ENCODE measurements at places on chromosomes 7 and 10.

GRCh38 chr10:50527442-50528043, 96.2 kb downstream of the SGMS1 start:
- DNase-seq: no peak

DNA sequence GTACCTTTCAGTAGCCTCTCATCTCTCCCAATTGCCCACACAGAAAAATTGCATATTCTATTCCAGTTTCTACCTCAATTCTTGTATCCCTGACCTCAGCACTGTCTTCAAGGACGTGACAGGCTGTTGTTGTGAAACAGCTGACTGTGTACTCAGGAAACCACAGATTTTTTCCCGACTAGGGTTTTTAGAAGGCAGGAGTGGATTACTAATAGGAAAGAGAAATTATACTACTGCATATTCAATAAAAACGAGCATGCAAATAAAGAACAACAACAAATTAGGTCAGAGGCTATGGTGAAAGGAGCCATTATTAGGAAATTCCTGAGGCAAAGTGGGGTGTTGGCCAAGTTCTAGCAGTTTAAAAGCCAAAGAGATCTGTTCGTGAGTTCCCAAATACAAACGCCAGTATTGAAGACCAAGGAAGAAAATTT, 93.4 kb downstream of the DOCK4 start:
- no peak for DNase-seq

DNA sequence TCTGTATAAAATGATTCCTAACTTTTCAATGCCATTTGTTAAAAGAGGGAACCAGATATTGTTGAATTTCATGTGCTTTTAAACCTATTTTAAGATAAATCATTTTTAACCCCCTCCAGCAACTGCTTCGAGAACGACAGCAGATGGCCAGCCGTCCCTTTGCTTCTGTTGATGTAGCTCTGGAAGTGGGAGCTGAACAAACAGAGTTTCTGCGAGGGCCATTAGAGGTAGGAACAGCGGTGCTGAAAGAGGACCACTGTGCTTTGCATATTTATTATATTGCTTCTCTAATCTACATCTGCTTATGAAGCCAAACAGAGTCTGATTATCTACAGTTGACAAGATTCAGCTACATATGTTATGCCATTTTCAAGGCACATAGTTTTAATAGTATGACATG, 545.9 kb downstream of the GFRA1 start:
- DNase-seq: no peak

GRCh38 chr10:74871595-74872382, 45.4 kb downstream of the KAT6B start:
- no peak for DNase-seq

GRCh38 chr10:79322616-79323543, 24.4 kb upstream of the PPIF start:
- DNase-seq: peak; percentile 70

DNA sequence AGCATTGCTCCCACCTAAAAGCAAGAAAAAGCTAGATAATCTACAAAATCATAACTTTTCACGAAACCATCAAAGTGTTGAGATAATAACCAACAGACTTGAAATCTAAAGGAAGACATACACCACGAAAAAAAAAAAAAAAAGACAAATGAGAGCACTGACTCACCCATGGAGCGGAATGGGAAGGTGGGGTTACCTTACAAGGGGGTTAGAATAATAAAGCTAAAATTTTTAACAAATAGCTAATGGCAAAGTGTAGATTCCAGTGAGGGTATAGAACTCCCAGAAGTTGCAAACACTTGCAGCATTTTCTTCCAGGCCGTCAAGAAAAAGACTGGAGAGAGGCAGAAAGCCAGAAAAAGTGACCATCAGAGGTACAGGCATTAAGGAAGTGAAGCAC, 27.2 kb downstream of the IPMK start:
- DNase-seq: no peak

DNA sequence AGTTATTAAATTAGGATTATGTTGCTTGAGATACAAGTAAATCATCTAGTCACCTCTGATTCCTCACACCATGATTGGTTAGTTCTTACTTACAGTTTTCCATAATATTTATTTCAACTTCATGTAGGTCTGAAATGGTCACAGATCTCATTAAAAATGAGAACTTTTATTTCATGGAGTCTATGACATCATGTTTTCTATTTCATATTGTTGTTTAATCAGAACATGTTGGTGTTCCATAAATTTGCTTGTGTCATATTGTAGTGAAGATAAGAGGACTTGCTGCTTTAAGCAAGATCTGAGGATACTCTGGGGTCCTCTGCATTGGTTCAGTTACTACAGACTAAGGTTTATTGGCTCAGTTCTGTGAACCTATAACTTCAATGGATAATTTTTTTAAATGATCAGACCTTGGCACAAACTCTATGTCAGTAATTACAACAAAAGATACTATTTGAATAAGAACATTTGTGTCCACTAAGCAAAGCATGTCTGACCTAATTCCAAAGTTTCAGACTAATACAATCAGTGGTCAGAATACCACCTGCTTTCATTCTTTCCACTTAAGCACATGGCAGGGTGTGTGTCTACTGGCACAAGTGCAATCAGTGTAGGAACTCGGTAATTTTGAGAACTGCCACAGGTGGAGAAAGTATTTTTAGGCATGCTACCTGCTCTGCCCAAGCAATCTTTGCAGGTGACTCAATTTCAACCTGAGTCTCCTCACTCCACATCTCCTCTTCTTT, 68.5 kb downstream of the CCDC71L start:
- no peak for DNase-seq

DNA sequence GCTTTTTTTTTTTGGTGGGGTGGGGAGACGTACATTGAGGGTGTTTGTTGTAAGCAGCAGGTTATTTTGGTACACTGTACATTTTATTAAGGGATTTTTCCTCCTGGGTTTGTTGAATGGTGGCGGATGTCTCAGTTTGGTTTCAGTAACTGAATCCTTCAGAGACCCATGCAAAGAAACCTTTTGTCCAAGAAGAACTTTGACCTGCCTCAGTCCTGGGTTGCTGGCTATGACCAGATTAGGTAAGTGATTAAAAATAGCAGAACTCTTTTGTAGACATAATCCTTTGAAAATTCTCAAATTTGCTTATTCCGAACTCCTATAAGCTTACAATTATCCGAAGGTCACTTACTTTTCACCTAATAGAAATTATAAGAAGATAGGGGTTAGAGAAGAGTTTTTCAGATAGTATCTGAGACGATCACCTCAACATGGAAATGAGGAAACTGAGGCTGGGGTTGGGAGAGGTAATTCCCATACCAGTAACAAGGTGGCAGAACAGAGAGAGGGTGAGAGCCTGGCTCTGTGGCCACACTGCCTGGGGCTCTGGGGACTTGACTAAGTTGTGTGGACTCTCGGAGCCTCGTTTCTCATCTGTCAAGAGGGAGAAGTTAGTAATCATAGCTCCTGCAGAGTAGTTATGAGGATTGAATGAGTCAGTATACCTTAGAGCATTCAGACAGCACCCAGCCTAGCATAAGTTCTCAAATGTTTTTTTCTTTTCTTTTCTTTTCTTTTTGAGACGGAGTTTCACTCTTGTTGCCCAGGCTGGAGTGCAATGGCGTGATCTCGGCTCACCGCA, 87.4 kb downstream of the CCNY start:
- DNase-seq: no peak

DNA sequence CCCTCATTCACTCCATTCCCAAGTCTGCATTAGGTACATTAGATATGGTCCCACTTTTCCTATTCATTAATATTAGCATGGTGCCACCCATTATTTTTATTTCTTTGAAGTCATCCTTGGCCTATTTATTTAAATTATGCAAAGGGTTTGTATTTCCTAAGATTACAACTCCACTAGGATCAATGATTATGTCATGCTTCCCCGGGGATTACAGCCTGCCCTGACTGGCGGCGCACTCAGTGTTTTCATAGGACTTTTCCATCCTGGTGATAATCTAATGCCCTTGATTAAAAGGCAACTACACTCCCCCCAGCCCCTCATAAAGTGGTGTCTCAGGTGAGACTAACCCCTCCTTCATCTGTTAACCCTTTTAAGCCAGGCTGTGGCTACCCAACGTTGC, 187.2 kb downstream of the POU6F2 start:
- no peak for DNase-seq

GRCh38 chr7:156829669-156830336, 63.2 kb downstream of the LMBR1 start:
- DNase-seq: no peak

- no peak for DNase-seq
These were observed 105.3 kb upstream of the TPK1 start for GRCh38 chr7:144941127-144941526.

- no peak for DNase-seq
These were observed 54.2 kb downstream of the CRPPA start for GRCh38 chr7:16367115-16367514.

GRCh38 chr10:62014510-62014909, 113.0 kb downstream of the ARID5B start:
- no peak for DNase-seq

- DNase-seq: no peak
These were observed 37.9 kb downstream of the PRPF18 start for GRCh38 chr10:13624630-13625029.

DNA sequence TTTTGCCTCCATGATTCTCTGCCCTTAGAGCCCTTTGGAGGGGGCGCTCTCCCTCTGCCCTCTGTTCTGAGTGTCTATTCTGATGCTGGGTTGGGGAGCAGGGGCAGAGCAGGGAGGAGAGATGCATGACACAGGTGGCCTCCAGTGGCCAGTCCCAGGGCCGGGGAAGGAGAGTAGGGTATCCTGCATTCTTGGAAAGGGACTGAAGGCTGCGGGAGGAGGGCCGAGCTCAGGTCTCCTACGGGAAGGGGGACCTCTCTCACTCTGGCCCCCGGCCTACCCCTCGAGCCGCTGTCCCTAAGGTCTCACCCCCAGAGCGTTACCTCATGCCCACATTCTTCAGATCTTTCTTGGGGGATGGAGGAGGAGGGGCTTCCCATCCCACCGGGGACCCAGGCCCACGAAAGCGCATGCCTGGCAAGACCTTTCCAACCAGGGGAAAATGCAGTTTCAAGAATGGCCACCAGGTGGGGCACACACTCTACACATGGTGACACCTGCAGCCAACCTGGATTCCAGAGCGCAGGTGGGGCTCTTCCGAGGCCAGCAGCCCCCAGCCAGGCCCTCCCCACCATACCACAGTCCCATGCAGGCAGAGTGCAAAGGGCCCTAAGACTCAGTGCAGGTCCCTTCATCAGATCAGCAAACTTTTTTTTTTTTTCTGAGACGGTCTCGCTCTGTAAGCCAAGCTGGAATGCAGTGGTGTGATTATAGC, 86.4 kb downstream of the MYL10 start:
- peak; percentile 46 for DNase-seq

DNA sequence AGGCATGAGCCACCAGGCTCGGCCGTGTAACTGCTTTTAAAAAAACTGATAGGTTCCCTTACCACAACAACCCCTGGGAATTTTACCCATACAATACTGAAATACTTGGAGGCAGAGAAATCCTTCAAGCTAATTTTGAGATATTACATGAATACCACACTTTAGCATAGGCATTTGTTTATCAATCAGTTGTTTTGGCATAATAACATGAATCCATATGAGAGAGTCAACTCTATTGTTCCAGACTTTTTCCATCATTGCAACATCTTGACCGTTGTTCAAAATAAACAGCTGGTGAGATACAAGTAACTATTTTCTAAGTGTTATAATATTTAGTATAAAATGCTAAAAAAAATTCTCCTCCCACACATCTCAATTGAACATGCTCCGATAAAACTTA, 36.8 kb downstream of the LAMB4 start:
- DNase-seq: no peak

- DNase-seq: no peak
These were observed 299.4 kb downstream of the PTEN start for GRCh38 chr10:88162852-88163251.

DNA sequence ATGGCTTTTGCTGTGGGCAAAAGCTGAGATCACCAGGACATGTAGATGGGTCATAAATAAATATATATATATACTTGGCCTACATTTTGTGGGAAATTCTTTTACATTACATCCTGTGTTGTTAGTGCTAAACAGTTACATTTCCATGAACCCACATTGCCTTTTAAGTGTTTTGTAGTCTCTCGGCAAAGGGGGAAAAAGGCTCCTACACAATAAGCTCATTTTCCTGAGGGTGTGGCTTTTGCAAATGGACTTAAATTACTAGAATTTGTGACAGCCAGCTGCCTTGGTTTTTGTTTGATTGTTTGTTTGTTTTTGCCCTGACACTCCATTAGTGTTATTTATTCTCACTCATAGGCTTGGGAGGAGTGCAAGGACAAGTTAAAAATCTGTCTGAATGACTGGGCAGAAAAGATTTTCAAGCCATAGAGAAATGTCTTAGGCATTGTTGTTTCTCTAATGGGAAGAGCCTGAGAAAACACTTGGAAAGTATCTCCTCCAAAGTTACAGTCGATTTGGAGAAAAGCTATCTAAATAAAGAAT, 128.8 kb downstream of the DGKB start:
- DNase-seq: no peak

- DNase-seq: no peak
These were observed 373.7 kb downstream of the PHTF2 start for GRCh38 chr7:78172267-78172757.

GRCh38 chr10:43230909-43231522, 35.8 kb downstream of the RASGEF1A start:
- DNase-seq: no peak

- no peak for DNase-seq
These were observed 12.3 kb downstream of the DDIT4 start for GRCh38 chr10:72285972-72286521.

DNA sequence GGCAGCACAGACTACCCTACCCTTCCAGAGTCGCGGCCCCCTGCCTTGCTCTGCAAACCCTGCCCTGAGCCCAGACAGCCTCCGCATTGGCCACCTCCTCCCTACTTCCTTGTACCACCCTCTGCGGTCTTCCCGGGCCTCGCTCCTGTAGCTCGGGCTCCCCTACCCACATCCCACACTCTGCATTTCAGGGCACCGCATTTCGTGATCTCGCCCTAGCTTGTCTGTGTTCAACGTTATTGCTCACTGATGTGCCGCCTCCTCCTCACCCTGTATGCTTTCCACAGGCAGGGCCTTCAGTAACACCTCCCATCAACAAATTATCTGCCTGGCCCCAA, 6.6 kb downstream of the PDIA4 start:
- DNase-seq: no peak

GRCh38 chr10:4882704-4883078, 56.7 kb downstream of the AKR1E2 start:
- DNase-seq: no peak

DNA sequence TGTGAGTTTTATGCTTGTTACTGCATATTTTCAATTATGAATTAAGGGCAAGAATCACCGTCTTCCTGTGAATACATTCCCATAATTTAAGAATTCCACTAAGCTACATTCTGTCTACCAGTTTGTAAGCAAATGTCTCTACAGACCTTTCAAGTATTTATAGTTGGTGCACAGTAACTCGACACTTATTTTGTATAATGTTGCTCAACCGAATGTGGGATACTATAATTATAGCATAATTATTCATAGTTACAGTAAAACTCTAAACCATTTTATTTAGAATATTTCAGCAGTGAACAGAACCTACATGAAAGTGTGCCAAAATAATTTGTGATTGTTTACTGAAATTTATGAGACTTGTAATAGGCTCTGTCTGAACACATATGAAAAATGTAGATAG, 17.3 kb upstream of the CUBN start:
- DNase-seq: no peak
